ENCODE measurements at places on chromosomes 4 and X.
A peak's percentile ranks its signal among the peaks of the same experiment; 100 is the strongest.

- no peak overlapping the region for H3K4me3 ChIP-seq
- no peak for DNase-seq
- no peaks in the 10 kb centered on the region for H3K27me3 ChIP-seq
- peaks cover 34% of the 10 kb centered on the region for H3K36me3 ChIP-seq
Observed at GRCh38 chr4:1327526-1328266, 19.3 kb upstream of the UVSSA start.

DNA sequence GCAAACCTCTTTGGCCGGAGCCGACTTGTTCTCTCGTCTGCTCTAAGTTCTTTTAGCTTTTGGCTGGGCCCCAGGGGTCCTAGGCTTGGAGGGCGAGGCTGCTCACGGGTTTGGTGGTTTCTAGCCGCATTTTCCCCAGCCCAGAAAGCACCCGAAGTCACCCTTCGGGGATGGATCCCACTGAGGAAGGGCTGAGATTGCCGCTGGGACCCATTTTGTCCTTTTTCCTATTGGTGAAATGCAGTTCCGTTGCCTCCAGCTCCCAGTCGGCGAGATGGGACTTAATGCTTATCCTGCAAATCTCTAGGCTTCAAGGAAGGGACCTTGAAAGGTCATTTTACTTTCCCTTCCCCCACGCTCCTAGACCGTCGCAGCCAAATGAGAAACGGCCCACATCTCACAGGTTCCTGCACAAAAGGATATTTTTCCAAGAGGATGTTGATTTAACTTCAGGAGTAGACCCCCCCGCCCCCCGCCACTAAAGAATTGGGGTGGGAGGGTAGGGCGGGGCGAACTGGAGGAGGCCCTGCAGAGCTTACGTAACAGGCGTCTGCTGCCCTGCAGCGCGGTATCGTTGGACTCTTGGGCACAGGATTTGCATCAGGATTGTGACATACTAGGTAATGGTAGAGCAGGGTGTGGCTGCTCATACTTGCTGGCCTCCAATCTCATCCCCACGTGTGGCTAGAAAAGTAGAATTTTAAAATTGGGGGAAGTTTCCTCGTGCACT lies 564 bp downstream of the PGK1 start:
- no peaks in the 10 kb centered on the region for H3K4me1 ChIP-seq
- no peaks in the 10 kb centered on the region for H3K36me3 ChIP-seq
- H3K4me3 ChIP-seq = peak overlapping the region; percentile 97
- H3K27ac ChIP-seq = no peak overlapping the region
- no peak for DNase-seq

- no peak overlapping the region for H3K27ac ChIP-seq
- H3K4me1 ChIP-seq = no peaks in the 10 kb centered on the region
- no peak overlapping the region for H3K4me3 ChIP-seq
- no peaks in the 10 kb centered on the region for H3K36me3 ChIP-seq
- no peaks in the 10 kb centered on the region for H3K27me3 ChIP-seq
Observed at GRCh38 chr4:179584101-179584500, 2141.9 kb upstream of the AGA start.

DNA sequence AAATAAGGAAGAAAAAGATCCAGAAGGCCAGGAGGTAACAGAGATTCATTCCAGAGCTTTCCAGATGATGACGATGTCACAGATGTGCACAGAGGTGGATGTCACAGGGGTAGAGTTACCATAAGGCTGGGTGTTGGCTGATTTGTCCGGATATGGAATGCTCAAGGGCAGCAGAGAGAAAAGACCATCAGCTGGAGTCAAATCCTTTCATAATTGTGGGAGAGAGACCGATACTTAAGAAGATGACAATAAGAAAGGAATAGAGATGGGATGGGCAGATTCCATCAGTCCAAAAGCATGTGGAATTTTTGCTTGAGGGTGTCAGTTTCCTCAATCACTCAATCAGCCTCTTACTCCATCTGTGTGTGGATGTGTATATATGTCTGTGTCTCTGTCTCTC lies 150.4 kb downstream of the CENPC start:
- H3K27ac ChIP-seq = no peak overlapping the region
- DNase-seq = no peak
- no peak overlapping the region for H3K4me3 ChIP-seq
- no peaks in the 10 kb centered on the region for H3K4me1 ChIP-seq
- H3K27me3 ChIP-seq = no peaks in the 10 kb centered on the region

DNA sequence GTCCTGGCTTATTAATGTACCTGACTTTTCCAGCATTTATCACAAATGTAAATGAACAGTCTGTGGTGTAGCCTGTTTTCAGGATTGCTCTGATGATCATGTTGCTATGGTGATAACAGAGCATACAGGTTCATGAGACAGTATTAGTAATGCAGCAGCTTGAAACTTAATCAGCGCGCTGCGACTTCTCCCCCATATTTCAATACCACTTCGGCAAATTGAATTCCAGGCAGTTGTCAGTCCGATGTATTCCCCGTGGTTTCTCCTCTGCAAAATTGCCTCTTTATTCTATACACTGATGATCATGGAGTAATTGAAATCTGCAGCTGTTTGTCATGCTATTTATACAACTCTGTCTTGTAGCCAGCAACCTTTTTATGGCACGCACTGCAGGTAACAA lies 239.3 kb downstream of the C4orf33 start:
- no peak for DNase-seq
- no peaks in the 10 kb centered on the region for H3K27me3 ChIP-seq
- no peak overlapping the region for H3K27ac ChIP-seq
- H3K4me3 ChIP-seq = no peak overlapping the region
- no peaks in the 10 kb centered on the region for H3K36me3 ChIP-seq

GRCh38 chr4:105624530-105624929 lies 72.1 kb downstream of the ARHGEF38 start:
- H3K4me3 ChIP-seq = no peak overlapping the region
- no peaks in the 10 kb centered on the region for H3K27me3 ChIP-seq
- no peak for DNase-seq
- no peaks in the 10 kb centered on the region for H3K4me1 ChIP-seq

GRCh38 chr4:121789455-121789854 lies 11.7 kb upstream of the EXOSC9 start:
- H3K4me3 ChIP-seq = no peak overlapping the region
- no peaks in the 10 kb centered on the region for H3K27me3 ChIP-seq
- peaks cover under 1% of the 10 kb centered on the region for H3K4me1 ChIP-seq
- no peaks in the 10 kb centered on the region for H3K36me3 ChIP-seq
- DNase-seq = no peak

GRCh38 chrX:3393178-3393577 lies 46.7 kb upstream of the MXRA5 start:
- no peak overlapping the region for H3K4me3 ChIP-seq
- H3K36me3 ChIP-seq = no peaks in the 10 kb centered on the region
- no peak for DNase-seq
- no peak overlapping the region for H3K27ac ChIP-seq
- H3K4me1 ChIP-seq = no peaks in the 10 kb centered on the region

GRCh38 chrX:67922966-67923365 lies 379.1 kb downstream of the AR start:
- DNase-seq = no peak
- no peaks in the 10 kb centered on the region for H3K4me1 ChIP-seq
- no peak overlapping the region for H3K27ac ChIP-seq
- no peaks in the 10 kb centered on the region for H3K36me3 ChIP-seq
- no peaks in the 10 kb centered on the region for H3K27me3 ChIP-seq

All from iPS DF 6.9 (cell line).